ENCODE measurements at places on chromosomes 16 and 17. TPM values are rescaled to one million over a fixed set of nuclear protein-coding genes. Genes with fewer than 3 reads are reported as not detected.

Gene CYBA
- 580 TPM for total RNA-seq

Gene TP53TG3B
- total RNA-seq: not detected

Gene CD300H
- not detected for total RNA-seq

Gene CFAP97D1
- total RNA-seq: not detected

Gene GDPD1
- 4.7 TPM for total RNA-seq

Gene SMPD3
- 0.53 TPM for total RNA-seq

Gene KRT33B
- total RNA-seq: not detected

Gene SSTR5
- not detected for total RNA-seq

Gene ZNF469
- 0.28 TPM for total RNA-seq

Gene HBZ
- not detected for total RNA-seq

Gene KRT13
- not detected for total RNA-seq

Gene CBX2
- 1.7 TPM for total RNA-seq

Gene BIRC5
- 86.5 TPM for total RNA-seq

Gene CYBC1
- 308 TPM for total RNA-seq

Gene RTN4RL1
- total RNA-seq: 0.33 TPM

Gene TMC6
- 463 TPM for total RNA-seq

Gene ARHGDIA
- 636 TPM for total RNA-seq

Gene NACA2
- total RNA-seq: not detected

Gene ITGAX
- total RNA-seq: 42.0 TPM

All from activated CD4-positive, alpha-beta memory T cell treated with anti-CD3 and anti-CD28 coated beads, Interleukin-2, amount 10 ng/mL, durations not matched to agents 7 days and 5 days (primary cell).